ENCODE measurements at places on chromosomes 11 and 22. TPM values are rescaled to one million over a fixed set of nuclear protein-coding genes. Genes with fewer than 3 reads are reported as not detected.

GGT1 gene
- 38.8 TPM for total RNA-seq

PANX3 gene
- total RNA-seq, result not detected

SLC17A6 gene
- total RNA-seq, result 0.24 TPM

LRRC32 gene
- total RNA-seq, result 1.6 TPM

DCHS1 gene
- 12.6 TPM for total RNA-seq

TPBGL gene
- total RNA-seq, result 0.60 TPM

- H3K4me1 ChIP-seq, result peaks cover 25% of the 10 kb centered on the region
- H3K4me3 ChIP-seq, result peak overlapping the region; percentile 95
- H3K27me3 ChIP-seq, result peaks cover 1% of the 10 kb centered on the region
- DNase-seq, result peak; percentile 27
- peak overlapping the region; percentile 76 for H3K27ac ChIP-seq
Measured at GRCh38 chr22:42078469-42079318, 806 bp upstream of the SMDT1 start.

DNA sequence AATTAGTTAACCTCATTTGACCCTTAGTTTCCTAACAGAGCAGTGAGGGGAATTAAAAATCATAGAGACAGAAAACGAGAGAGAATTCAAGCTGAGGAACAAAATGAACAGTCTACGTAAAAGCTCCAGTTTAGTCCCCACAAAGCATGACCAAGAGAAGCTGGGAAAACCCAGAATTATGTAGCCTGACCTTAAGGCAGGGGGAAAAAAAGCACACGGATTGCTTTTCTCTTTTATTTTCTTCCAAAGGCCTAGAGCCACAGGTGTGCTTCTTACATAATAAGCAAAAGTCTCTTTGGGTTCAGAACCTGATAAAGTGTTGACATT, 514 bp upstream of the AMBRA1 start:
- no peak for DNase-seq
- H3K4me3 ChIP-seq, result peak overlapping the region; percentile 95
- peak overlapping the region; percentile 95 for H3K27ac ChIP-seq

All from WTC11 (cell line).